Suprapubic skin (tissue), 4 donors: ENCODE measurements at places on chromosomes 5 and 9. TPM values are rescaled to one million over a fixed set of nuclear protein-coding genes. Genes with fewer than 3 reads are reported as not detected.

DNA sequence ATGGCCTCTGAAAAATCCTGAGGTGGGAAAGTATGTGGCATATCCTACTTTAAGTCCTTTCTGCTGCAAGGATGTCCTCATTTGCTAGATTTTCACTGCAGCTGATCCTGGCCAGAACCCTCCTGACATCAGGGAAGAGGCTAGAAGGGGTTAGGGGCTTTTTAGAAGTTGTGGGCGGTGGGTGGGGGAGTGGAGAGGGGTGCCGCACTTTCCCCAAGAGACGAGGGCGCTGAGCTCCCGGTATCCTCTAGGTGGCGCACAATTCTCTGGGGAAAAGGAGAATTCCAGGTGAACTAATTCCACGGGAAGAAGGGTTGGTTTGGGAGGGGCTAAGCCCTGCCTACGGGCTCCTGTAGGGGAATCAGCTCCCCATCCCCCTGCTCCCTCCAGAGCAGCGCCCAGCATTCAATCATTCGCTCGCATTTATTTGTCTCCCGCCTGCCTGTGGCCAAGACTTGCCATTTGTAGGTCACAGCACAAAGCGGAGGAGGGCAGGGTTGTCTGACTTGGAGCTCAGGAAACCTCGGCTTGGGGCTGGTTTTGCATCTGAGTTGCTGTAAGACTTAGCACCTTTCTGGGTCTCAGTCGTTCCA, 42.9 kb upstream of the HAND1 start:
- H3K27ac ChIP-seq: no peak overlapping the region
- H3K4me1 ChIP-seq: peaks cover 11% of the 10 kb centered on the region
- DNase-seq: no peak
- no peak overlapping the region for H3K4me3 ChIP-seq
- no peaks in the 10 kb centered on the region for H3K36me3 ChIP-seq

DNA sequence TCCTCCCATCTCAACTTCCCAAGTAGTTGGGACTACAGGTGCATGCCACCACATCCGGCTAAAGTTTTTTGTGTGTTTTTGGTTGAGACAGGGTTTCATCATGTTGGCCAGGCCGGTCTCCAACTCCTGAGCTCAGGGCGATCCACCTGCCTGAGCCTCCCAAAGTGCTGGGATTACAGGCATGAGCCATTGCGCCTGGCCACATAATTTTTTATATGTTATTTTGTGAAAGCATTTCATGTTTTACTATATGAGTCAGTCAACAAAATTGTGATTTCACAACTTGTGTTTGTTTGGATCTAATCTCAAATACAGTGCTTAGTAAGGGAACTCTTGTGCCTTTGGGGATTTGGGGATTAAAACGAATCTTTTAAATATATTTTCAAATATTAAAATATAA, 20.0 kb upstream of the FAM120AOS start:
- no peaks in the 10 kb centered on the region for H3K27me3 ChIP-seq
- peaks cover 7% of the 10 kb centered on the region for H3K36me3 ChIP-seq
- peaks cover 25% of the 10 kb centered on the region for H3K4me1 ChIP-seq
- DNase-seq: no peak
- H3K27ac ChIP-seq: no peak overlapping the region

GRCh38 chr5:178058321-178059012, 54.9 kb upstream of the N4BP3 start:
- no peak for DNase-seq
- H3K27me3 ChIP-seq: no peaks in the 10 kb centered on the region
- H3K4me1 ChIP-seq: no peaks in the 10 kb centered on the region
- H3K4me3 ChIP-seq: no peak overlapping the region
- no peaks in the 10 kb centered on the region for H3K36me3 ChIP-seq
- no peak overlapping the region for H3K27ac ChIP-seq

DNA sequence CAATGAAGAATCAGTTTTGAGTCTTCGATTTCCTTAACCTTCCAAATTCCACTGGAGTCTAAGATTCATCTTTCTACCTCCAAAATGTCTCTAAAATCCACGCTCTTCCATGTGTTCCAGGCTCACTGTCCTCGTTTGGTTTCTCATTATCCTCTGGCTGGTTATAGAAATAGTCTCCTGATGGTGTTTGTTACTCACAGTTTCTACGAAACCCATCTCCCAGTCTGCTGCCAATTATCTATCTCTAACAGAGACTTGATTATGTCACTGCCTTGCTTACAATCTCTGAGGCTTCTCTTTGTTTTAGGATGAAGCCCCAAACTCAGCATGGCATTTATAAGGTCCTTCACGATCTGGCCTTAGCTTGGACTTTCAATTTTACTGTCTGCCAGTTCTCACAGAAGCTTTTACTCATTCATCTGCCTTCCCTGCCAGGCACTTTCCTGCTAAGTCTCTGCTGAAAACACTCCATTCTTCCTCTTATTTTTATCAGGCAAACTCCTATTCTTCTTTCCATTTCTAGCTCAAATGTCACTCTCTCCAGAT, 339.6 kb upstream of the SGCD start:
- H3K27me3 ChIP-seq: no peaks in the 10 kb centered on the region
- H3K36me3 ChIP-seq: no peaks in the 10 kb centered on the region
- no peaks in the 10 kb centered on the region for H3K4me1 ChIP-seq
- H3K27ac ChIP-seq: no peak overlapping the region
- DNase-seq: no peak
- no peak overlapping the region for H3K4me3 ChIP-seq

DNA sequence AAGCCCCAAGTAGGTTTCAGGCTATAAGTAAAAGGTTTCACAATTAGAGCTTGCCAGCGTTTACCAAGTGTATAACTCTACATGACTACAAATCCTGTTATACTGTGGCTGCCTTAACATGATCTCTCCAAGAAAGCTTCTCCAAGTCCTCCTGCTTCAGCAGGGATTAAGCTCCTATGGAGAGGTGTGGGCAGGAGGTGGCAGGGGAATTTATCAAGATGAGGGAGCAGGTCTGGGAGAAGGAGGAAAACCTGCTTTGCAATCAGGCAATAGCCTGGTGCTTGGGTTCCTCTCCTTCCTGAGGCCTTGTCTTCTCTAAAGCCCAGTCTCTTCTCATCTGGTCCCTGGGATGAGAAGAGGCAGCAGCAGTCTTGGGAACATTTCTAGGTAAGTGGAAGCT, 135.2 kb downstream of the TSSK1B start:
- no peak overlapping the region for H3K27ac ChIP-seq
- H3K27me3 ChIP-seq: no peaks in the 10 kb centered on the region
- no peak for DNase-seq
- no peak overlapping the region for H3K4me3 ChIP-seq
- H3K4me1 ChIP-seq: peaks cover 6% of the 10 kb centered on the region
- no peaks in the 10 kb centered on the region for H3K36me3 ChIP-seq

DNA sequence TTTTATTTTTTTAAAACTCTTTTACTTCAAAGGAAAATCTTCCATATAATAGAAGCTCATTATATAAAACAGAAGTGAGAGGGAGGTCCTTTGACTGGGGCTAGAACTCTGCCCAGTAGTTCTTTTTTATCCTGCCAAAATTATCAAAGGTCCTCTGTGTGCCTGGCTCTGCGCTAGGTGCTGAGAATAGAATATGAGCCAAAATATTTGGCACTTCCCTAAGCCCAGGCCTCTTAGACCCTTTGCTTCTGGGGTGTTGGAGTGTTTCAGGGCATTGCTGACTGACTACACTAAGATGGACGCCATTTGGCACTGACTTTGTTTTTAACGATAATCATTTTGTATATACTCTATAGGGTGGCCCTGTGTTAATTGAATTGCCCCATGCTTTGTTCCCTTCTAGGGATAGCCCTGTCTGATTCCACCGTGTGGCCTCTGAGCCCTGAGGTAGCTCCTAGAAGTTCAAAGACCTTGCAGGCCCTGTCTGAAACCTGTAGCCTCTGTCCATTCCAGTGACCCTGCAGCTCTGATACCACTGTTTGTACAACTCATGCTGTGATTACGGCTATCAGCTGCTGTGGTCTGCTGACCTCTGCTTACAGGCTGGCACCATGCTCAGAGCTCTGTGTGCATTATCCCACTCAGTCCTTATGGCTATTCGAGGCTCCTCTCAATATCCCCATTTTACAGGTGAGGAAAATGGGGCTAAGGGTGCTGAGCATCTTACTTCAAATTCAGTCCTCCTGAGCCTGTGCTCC, 84.3 kb upstream of the SHB start:
- DNase-seq: no peak
- H3K4me1 ChIP-seq: no peaks in the 10 kb centered on the region
- H3K4me3 ChIP-seq: no peak overlapping the region
- no peak overlapping the region for H3K27ac ChIP-seq
- H3K36me3 ChIP-seq: no peaks in the 10 kb centered on the region

DNA sequence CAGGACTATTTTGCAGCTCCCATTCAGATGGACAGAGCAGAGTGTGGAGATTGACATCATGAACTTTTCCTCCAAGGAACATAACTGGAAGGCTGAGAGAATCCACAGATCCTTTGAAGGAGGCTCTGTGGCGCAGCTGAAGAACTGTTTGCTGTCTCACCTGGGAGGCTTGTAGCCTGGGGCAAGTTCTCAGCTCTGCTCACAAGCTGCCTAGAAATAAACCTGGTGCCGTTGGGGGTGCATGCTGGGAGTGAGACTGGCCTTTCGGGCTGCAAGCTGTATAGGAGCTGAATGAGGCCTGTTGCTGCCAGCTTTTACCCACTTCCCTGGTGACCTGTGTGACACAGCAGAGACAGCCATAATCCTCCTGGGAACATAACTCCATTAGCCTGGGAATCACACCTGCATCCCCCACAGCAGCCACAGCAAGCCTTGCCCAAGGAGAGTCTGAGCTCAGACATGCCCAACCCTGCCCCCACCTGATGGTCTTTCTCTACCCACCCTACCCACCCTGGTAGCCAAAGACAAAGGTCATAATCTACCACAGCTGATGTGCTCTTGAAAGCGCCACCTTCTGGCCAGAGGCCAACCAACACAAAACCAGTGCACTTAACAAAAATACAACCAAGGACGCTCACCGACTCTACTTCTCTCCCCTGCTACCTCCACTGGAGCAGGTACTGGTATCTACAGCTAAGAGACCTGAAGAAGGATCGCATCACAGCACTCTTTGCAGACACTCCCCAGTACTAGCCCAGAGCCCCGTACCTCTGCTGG, 205.1 kb upstream of the MRPS30 start:
- H3K4me3 ChIP-seq: no peak overlapping the region
- DNase-seq: no peak
- H3K27ac ChIP-seq: no peak overlapping the region
- no peaks in the 10 kb centered on the region for H3K36me3 ChIP-seq

DNA sequence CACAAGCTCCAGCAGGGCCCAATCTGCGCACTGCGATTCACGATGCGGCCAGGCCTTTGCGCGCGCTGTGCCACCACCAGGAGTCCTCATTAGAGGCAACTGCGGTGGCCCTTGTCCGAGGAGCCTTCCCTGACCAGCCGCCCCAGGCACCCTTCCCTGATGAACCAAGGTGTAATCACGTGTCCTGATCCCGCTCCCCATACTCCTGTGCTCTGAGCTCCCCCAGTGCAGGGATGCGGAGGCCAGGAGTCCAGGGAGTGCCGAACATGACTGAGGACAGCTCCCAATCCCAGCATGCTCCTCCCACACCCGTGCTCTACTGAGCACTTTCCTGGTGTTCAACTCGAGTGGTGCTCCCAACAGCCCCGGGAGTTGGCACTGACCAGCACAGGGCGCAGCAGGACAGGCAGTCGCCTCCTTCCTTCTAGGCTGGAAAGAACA, 134.8 kb downstream of the ZNF354C start:
- H3K36me3 ChIP-seq: no peaks in the 10 kb centered on the region
- DNase-seq: no peak
- peaks cover 5% of the 10 kb centered on the region for H3K4me1 ChIP-seq
- no peak overlapping the region for H3K4me3 ChIP-seq

GRCh38 chr5:77849308-77849900, 73.3 kb upstream of the TBCA start:
- no peak overlapping the region for H3K27ac ChIP-seq
- H3K4me3 ChIP-seq: no peak overlapping the region
- no peak for DNase-seq
- peaks cover 42% of the 10 kb centered on the region for H3K27me3 ChIP-seq

- no peaks in the 10 kb centered on the region for H3K4me1 ChIP-seq
- H3K27me3 ChIP-seq: no peaks in the 10 kb centered on the region
- DNase-seq: no peak
- H3K27ac ChIP-seq: no peak overlapping the region
Observed at GRCh38 chr5:103340717-103341388, 82.3 kb downstream of the MACIR start.

DNA sequence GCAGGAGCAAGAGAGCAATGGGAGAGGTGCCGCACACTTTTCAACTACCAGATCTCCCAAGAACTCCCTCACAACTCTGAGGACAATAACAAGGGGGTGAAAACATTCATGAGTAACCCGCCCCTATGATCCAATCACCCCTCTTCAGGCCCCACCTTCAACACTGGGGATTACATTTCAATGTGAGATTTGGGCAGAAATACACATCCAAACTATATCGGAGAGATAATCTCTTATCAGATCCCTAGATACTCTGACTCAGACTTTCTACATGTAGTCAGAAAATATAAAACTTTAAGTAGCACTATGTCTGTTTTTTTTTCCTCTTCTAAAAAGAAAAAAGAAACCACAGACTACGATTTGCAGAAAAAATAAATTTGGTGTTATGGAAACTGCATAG, 1595.9 kb upstream of the NUDT12 start:
- H3K27ac ChIP-seq: no peak overlapping the region
- H3K36me3 ChIP-seq: no peaks in the 10 kb centered on the region
- no peak overlapping the region for H3K4me3 ChIP-seq
- H3K4me1 ChIP-seq: no peaks in the 10 kb centered on the region
- no peak for DNase-seq

GRCh38 chr9:78121488-78121887, 89.9 kb upstream of the GNAQ start:
- no peak for DNase-seq
- H3K36me3 ChIP-seq: no peaks in the 10 kb centered on the region
- no peak overlapping the region for H3K4me3 ChIP-seq
- peaks cover 4% of the 10 kb centered on the region for H3K27me3 ChIP-seq
- H3K4me1 ChIP-seq: no peaks in the 10 kb centered on the region

DNA sequence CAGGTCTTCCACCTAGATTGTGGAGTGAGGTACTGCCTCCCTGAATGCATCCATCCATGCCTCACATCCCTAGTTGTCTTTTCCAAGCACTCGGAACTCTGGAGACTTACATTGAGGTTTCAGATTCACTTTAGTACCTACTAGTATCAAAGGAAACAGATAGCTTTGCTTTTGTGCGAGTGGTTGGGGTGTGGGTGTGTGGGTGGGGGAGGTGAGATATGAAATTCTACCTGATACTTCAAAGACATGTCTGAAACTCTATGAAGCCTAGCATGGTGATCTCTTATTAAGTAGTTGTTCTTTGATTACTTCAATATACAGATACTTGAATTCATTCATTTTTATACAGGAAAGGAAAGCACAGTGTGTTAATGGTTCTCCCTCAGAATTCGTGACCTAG, 64.4 kb downstream of the MCCC2 start:
- peaks cover 13% of the 10 kb centered on the region for H3K4me1 ChIP-seq
- peaks cover 64% of the 10 kb centered on the region for H3K36me3 ChIP-seq
- no peak overlapping the region for H3K27ac ChIP-seq
- DNase-seq: no peak

Gene QRFP
- total RNA-seq: not detected

Gene SOHLH1
- total RNA-seq: not detected

Gene IRGM
- not detected for total RNA-seq

Gene SLC36A3
- total RNA-seq: not detected

Gene NTRK2
- total RNA-seq: 19.5 TPM

Gene MLANA
- 28.6 TPM for total RNA-seq
